Inflammatory macrophage treated with lipopolysaccharide for 1 hour (primary cell): ENCODE measurements at places on chromosomes 11 and 22.

GRCh38 chr22:50131894-50132293 is 38.6 kb upstream of the PANX2 start:
- no peak for DNase-seq

- DNase-seq = no peak
Observed at GRCh38 chr11:24070435-24070834, 426.4 kb upstream of the LUZP2 start.

DNA sequence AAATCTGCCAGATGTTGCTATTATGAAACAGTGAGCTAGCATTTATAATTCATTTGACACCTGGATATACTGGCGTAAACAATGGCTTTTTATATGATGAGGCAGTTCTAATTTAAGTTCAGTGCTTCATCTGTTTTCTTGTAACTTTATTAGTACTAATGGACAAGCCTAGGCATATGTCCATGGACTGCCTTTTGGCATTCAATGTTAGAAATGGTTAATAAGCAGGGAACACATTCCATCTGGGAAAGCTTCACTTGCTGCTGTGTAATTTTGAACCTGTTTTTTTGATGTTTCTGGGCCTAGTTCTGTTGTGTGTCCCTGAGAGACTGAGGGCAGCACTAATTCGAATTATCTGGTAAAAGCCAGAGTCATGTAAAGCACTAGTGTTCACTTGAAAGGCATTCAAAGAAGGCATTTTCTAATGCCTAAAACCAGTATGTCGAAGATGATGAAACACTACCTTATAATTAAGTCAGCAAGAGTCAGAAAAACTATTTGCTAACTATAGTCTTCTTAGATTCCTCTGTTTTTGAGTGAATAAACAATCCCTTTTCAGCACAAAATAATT is 138.5 kb downstream of the SWAP70 start:
- DNase-seq = no peak

GRCh38 chr11:65209711-65210360 is 28.1 kb downstream of the CAPN1 start:
- no peak for DNase-seq

GRCh38 chr11:8259306-8259959 is 4.2 kb downstream of the LMO1 start:
- DNase-seq = no peak

DNA sequence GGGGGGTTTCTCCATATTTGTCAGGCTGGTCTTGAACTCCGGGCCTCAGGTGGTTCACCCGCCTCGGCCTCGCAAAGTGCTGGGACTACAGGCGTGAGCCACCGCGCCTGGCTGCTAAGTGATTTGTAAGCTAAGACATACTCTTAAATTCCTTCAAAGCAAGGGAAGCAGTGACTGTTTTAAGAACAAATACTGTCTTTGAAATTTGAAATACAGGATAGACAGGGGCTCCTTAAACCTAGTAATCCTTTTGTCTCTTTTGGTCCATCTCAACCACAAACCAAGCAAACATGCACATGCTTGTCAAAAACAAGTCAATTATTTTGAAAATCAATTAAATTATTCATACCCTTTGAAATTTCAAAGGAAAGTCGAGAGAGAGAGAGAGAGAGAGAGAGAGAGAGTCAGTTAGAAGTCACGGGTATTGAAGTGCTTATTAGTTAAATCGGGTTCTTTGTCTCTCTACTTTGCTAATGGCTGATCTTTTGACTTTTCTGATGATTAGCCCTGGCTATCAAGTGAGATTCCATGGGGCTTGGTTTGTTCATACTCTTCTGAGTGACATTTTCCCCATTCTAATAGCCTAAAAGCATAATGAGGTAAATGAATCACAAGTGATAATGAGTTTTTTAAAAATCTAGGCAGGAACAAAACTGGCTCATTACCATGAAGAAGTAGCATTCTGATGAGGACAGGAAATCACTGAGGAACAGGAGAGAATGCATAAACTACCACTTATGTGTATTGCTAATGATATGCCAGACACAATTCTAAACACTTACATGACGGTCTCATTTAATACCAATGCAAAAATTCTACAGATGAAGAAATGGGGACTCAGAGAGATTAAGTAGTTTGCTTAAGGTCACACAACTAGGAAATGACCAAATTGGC is 48.0 kb downstream of the MCHR1 start:
- DNase-seq = no peak

DNA sequence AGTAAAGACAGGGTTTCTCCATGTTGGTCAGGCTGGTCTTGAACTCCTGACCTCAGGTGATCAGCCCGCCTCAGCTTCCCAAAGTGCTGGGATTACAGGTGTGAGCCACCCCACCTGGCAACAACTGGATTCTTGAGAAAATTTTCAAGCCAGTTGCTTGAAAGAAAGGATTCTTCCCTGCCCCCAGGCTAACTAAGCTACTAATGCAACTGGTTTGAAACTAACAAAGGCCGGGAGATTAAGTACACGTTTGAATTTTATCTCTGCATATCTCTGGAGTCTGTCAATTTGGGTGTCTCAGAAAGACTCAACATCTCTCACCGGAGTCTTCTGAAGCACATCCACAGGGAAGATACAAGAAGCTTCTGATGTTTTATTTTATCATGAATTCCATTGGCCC is 10.7 kb upstream of the ETS1 start:
- DNase-seq = no peak

GRCh38 chr22:44586999-44587736 is 89.1 kb upstream of the RTL6 start:
- DNase-seq = no peak
